ENCODE measurements at places on chromosomes 16 and 17.
A peak's percentile ranks its signal among the peaks of the same experiment; 100 is the strongest.

- DNase-seq = no peak
These were observed 368.9 kb downstream of the UTP18 start for GRCh38 chr17:51629232-51629631.

DNA sequence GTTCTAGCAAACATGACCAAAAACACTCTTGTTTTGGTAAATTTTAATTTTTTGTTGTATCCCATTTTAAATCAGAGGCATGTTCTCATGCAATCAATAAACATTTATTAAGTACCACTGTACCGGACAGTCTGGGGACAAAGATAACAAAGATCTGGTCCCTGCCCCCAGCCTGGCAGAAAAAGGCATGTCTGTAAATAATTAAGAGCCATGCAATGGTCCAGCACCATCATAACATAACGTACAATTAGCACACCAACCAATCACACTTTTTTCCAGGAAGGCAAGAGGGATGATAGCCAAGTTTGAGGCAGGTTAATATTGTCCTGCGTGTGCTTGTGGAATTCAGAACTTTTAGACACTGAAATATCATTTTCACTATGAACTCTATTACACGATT is 3.5 kb downstream of the KCNJ16 start:
- DNase-seq = no peak

DNA sequence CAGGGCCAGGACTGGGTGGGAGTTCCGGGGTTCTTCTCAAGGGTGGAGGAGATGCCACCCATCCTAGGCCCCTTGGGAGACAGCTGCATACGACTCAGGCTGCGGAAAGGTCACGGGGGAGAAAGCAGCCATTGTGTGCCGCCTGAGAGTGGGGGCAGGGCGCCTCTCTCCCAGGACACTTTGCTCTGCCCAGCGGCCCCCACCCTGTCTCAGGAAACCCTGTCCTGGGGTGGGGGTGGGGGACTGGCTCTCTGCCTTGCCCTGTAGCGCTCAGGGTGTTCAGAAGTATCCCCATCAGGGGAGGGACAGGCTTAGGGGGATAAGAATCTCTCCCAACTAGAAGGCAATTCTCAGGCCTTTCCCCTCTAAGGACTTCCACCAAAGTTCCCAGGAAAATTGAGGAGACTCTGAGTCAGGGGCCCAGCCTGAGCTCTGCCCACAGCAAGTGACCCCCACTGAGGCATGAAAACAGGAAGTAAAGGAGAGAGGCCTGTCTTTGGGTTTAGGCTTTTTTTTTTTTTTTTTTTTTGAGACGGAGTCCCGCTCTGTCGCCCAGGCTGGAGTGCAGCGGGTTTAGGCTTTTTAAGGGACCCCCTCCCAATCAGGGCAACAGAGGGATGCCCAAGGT is 4.9 kb downstream of the GIT1 start:
- DNase-seq = no peak

GRCh38 chr16:11479916-11480315 is 106.8 kb downstream of the LITAF start:
- no peak for DNase-seq

- no peak for DNase-seq
These were observed 24.0 kb downstream of the SYCE1L start for GRCh38 chr16:77223184-77223583.

DNA sequence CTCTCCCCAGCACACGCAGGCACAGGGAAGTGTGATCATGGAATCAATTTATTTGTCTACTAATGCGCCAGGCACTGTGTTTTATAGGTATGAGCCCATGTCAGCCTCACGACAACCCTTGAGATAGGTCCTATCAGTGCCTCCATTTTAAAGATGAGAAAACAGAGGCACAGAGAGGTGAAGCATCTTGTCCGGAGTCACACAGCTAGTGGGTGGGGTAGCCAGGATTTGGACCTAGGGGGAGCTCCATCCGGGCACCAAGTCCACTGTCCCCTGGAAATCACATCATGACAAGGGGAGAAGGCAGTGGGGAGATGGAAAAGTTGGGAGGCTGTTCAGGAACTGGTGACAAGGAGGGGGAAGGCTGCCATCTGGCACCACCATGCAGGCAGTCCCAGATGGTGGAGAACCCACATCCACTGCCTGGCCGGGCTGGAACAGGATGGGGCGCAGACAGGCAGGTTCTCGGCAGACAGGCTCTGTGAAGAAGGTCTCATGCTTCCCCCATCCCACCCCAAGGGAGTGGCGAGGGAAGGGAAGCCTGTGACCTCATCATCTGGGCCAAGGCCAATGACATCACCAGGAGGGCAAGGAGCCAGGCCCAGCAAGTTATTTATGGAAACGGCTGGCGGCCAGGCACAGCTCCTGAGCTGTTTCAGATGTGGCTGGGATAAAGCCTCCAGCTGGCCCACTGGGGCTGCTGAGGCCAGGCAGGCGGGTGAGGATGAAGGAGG is 126.0 kb upstream of the SDK2 start:
- peak; percentile 91 for DNase-seq

DNA sequence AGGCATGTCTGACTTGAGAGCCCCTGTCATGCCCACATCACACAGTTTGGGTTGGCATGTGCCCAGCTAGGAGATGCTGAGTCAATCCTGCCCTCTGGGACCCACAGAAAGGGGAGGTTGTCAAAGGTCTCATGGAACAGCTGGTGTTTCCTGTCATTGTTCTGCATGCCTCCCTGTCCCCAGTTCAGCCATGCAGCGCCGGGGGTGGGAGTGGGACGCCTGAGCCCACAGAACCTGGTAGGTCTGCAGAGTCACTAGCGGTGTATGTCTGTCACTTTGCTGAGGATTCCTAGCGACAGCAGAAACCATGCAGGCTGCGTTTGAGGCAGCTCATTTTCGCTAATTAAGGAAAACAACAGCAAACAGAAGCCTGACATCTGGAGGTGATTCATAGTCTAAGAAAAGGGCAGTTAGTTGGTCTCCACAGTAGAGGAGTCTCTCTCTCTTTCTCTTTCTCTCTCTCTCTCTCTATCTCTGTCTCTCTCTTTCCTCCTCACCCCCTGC is 19.6 kb upstream of the CCL1 start:
- DNase-seq = no peak

- DNase-seq = no peak
These were observed 103.9 kb upstream of the ZNF750 start for GRCh38 chr17:82943751-82944150.

GRCh38 chr17:82790391-82790790 is 38.5 kb downstream of the TBCD start:
- DNase-seq = no peak

GRCh38 chr16:54027558-54027957 is 259.0 kb downstream of the IRX3 start:
- DNase-seq = no peak

DNA sequence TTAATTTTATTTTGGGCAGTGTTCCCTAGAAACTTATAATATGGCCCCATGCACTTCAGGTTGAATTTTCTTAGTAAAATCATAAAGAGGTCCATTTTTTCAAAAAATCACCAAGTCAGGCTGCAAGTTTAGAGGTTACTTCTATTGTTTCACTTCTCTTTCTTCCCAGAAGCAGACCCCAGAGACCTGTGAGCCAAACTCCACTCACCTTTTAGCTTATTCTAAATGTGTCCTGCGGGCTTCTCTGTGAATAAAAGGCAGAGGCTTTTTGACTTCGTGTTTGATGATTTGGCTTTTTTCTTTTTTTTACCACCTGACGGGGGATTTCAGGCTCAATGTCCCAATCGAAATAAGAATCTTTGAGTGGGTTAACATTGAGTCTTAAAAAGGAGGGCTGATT is 7.4 kb downstream of the PRKCB start:
- DNase-seq = no peak

All from hindlimb muscle (tissue), 1 donor.